ENCODE measurements at places on chromosomes 16 and 17.

DNA sequence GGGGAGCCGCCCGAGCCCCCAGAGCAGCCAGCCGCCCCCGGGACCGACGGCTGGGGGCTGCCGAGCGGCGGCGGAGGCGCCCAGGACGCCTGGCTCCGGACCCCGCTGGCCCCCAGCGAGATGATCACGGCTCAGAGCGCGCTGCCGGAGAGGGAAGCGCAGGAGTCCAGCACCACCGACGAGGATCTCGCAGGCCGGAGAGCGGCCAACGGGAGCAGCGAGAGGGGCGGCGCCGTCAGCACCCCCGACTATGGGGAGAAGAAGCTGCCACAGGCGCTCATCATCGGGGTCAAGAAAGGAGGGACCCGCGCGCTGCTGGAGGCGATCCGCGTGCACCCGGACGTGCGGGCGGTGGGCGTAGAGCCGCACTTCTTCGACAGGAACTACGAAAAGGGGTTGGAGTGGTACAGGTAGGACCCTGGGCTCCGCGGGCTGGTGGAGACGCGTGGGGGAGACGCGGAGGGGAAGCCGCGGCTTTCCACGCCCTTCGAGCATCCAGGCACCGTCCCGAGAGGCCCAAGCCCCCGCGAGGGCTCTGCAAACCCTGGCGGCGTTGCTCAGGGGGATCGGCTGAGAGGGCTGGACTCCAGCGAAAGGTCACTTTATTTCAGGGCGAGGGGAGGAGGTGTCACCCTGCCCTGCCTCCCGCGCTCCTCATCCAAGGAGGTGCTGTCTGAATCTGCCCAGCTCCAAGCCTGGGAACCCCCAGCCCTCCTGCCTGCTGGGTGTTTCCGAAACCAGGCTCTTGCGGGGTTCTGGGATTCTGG is 1.2 kb downstream of the HS3ST4 start:
- DNase-seq, result no peak

- DNase-seq, result no peak
Measured at GRCh38 chr17:44610871-44611270, 45.4 kb upstream of the MEIOC start.

DNA sequence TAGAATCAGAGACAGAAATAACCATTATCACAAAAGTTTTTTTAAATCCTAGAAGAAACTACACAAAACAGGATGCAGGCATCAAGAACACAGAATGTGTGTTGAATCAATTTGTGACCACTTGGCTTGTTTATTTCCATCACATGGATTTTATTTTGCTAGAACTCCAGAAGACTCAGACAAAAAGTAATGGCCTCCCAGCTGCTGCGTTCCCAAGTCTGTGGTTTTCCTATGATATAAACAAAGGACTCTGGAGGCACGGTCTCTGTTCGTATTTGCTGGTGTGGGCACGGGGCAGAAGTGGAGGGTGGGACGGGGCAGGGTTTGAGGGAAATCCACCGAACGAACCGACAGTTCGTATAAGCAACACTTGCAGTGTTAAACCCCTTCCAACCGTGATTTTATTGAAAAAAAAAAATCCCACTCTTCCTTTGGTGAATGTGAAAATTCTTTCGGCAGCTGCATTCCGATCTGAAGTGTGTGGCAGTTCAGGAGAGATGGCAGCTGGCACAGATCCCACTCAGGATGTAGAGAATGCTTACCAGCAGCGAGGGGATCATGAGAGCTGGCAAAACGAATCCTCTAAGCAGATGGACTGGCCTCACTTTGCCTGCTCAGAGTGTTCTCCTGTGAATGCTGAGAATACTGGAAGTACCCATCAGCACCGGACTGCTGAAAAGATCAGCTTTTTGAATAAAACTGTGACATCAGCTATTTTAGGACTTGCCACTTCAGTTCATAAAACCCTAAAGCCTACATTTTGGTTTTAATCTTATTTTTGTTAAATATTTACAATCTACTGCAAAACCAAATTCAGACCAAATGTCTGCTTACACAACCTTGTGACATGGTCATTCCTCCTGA is 165.2 kb downstream of the VPS53 start:
- DNase-seq, result no peak

DNA sequence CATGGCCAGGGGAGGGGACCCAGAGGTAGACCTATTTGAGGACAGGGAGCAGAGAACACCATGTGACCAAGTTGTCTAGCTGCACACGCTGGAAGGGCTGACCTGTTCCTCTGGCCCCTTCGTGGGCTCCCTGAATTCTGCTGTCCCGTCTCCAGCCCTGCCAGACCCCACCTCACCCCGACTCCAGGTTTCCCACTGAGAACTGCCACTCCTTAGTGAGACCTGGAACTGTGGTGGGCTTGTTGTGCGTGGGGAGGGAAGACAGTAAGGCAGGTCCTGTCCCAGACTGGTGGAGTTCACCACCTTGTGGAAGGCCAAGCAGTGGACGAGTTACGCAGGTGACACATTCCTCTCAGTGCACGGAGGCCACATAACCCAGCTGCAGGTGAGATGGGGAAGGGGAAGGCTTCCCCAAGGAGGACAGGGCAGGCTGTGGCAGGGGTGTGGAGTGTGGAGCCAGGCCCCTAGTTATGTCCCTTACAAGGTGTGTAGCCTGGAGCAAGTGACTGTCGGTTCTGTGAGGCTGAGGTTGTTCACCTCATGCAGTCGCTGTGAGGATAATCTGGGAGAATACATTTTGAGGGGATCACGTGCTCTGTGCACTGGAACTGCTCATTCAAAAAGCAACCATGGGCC is 54.7 kb downstream of the USP22 start:
- DNase-seq, result no peak

- no peak for DNase-seq
Measured at GRCh38 chr17:78154903-78155811, 9.0 kb downstream of the C17orf99 start.

Data from heart right ventricle (tissue), 16 donors.